Thoracic aorta (tissue), 2 donors: ENCODE measurements at places on chromosomes 5 and 9.
A peak's percentile ranks its signal among the peaks of the same experiment; 100 is the strongest.

- DNase-seq, result no peak
Measured at GRCh38 chr5:142824391-142824790, 54.2 kb downstream of the ARHGAP26 start.

DNA sequence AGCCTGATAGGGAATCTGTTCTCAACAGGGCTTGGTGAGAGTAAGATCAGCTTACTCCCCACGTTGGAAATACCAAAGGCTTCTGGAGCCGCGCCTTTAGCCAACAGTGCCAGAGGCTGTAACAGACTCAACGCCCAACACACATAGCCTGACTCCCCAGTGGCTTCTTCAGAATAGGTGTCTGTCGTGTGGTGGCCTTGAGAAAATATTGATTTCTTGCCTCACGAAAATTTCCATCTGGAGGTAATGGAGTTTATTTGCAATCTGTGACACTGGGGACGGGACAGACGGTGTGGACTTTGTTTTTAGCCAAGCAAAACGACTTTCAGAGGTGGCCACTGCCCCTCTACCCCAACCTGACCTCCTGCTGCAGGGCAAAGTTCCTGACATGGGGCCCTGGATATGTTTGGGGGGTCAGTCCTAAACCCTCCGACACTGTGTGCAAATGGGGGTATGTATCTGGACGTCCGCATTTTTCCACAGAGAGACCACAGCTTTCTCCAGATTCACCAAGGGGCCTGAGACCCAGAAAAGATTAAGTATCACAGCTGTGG, 189.3 kb downstream of the CDK5RAP2 start:
- DNase-seq, result no peak

- no peak for DNase-seq
Measured at GRCh38 chr9:85155352-85155751, 485.8 kb downstream of the NTRK2 start.

DNA sequence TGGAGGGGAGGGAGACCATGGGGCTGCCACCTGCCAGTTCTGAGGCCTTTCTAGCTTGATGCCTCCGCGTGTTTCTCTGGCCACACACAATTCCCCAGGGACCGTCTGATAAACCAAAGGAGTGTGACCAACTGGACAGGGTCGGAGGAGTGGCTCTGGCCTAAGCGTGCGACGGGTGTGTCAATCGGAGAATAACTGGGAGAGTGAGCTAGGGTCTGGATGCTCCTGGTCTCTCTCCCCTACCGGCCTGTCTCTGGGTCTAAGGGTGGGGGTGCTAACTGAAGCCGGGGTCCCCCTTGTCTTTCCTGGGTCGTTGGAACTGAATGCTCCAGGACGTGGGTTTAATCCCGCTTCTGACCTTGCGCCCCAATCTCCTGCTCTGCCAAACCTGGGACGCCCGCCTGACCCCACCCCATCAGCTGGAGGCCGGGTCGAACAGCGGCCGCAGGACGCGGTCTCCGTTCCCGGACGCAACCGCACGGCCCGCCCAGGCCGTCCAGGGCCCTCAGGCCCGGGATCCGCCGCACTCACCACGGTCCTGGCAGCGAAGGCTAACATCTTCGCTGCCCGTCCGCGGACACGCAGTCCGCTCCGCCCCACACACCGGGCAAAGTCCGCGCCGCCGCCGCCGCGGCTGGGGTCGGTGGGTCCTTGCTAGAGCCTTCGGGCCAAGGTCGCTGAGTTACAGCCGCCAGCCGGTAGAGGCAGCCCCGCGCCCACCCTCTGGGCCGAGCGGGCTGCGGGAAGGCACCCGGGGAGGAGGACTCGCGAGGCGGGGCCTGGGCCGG, 447 bp downstream of the CRAT start:
- no peak for DNase-seq

DNA sequence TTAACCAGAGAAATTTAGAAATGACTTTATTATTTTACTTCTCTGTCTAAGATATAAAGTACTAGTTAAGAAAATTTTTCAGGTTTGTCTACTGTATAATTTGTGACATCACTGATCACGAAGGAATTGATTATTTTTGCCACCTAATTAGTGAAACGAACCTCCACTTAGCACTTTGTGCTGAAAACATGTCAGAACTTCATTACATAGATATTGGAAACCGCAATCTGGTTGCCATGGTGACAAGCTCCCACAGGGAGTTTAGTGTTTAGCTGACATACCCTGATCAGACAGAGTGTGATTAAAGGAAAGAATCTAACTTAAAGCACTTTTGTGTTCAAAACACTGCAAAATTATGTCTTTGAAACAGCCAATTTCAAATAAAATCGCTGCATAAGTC, 668.4 kb upstream of the CCNG1 start:
- no peak for DNase-seq

DNA sequence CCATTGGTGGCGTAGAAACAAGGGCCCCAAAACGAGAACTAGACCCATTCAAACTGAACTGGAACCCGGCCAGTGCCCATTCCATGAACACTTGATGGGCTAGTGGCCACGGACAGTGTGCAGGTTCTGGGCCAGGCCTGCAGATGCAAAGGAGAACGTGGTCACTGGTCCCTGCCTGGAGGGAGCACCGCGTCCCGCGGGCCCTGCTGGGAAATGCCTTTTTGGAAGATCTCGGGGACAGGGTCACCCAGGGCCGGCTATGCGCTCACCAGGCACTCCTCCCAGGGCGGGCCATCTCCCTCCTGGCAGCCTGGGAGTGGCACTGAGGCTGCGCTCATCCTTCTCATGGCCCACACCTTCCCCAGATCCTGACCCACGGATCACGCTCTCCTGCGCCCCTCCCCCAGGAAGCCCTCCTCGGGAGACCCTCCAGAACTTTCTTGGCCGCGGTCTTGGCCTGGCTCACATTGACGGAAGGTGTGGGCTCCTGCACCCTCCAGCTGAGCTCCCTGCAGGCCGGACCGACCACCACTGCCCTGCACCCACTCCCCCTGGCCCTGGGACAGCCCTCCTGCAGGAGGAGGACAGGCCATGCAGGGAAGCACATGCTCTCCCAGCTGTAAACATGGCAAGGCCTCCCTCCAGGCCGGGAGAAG, 2.8 kb upstream of the DIPK1B start:
- no peak for DNase-seq

DNA sequence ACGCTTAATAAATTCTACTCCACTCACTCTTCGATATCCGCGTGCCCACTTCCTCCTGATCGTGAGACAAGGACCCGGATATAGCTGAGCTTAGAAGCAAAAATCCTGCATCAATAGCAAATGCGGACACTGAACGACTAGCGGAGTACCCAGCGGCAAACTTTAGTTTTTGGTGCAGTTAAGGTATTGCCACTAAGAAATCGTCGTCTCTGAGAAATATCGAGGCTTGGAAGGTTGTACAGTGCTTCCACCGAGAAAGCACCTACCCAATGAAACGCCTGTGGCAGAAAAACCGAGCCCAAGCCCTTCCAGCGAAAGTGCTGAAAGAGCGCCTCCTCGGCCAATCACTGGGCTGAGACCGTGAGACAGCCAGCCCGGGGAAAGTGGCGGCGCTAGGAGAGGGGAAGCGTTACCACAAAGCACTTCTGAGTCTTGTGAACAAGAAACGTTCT, 32.2 kb downstream of the ANXA2R start:
- DNase-seq, result peak; percentile 21

- DNase-seq, result no peak
Measured at GRCh38 chr5:114419959-114420358, 58.1 kb downstream of the KCNN2 start.

DNA sequence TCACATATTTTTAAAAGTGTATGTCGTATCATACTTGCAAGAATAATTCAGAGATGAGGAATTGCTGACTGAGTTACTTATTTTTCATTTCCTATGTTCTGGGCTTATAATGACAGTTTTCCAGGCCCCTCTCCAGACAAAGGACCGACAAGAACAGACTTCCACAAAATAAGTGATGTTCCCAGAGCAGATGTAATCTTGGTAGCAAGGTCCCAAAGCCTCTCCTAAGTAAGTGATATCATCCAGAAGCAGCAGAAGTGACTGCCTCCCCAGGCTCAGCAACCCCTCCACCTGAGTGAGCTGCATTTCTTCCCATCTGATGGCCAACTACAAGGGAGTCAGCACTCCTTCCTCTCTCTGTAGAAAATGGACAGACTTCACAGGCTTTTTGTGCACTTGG, 57.1 kb downstream of the SEMA6A start:
- DNase-seq, result no peak

- DNase-seq, result no peak
Measured at GRCh38 chr5:1525624-1526189, 1.9 kb upstream of the LPCAT1 start.

DNA sequence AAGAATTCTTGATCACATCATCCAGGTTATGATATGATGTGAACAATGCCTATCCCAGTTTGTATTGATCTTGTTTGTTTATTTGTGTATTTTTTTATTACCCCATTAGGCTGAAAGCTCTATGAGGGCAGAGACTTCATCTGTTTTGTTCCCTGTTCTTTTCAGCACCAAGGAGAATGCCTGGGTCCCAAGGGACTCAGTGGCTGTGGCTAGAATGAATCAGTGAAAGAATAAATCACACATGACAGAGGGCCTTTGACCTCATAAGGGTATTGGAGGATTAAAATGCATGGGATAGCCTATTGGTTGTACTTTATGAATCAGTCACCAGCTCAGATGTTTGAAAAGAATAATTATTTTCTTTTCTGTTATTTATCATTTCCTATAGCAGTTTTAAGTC, 292.2 kb downstream of the GAS1 start:
- no peak for DNase-seq
